ENCODE measurements at places on chromosomes 3 and 15.
A peak's percentile ranks its signal among the peaks of the same experiment; 100 is the strongest.

DNA sequence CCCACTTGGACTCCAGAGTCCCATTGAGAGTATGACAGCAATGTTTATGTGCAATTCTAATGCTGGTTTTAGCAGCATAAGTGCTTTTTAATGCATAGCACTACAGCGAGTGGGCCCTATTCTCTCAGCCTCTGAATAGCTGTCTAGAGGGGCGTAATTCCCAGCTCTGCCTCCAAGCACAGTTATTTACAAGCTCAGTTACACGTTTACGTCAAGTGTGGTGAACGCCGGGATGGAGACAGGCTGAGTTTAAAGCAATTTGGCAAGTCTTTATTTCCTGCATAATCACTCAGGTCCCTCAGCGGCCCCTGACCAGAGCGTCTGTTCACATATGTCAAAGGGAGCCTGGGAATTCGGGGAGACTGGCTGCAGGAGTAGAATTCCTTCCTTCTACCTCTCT, 43.9 kb downstream of the SOX14 start:
- DNase-seq: no peak

DNA sequence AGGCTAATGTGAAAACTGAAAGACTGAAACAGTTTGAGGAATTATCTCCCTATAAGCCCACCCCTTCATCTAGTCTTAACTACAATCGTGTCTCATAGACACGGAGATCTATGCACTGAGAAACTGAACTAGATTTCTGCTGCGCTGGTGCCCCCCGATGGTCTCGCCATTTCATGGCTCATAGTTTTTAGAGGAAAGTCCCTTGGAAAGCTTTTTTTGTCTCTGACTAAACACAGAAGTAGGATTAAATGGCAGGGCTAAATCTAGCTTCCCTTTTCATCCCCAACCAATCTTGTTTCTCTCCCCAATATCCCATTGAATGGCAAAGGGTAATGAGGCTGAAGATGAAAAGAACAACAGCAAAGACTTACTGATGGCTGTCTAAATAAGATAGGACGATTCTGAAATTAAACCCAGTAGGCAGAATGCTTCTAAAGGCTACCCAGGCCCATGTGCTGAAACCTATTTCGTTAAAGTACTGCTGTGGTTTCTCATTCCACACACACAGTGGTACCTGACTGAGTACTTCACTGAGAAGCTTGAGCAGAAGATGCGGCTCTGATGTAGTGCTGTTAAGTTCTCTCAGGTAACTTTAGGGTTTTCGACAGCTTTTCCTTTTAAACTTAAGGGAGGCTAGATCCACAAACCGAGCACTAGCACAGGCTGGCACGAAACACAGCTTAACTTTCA, 142.7 kb downstream of the GADL1 start:
- peak; percentile 47 for DNase-seq

DNA sequence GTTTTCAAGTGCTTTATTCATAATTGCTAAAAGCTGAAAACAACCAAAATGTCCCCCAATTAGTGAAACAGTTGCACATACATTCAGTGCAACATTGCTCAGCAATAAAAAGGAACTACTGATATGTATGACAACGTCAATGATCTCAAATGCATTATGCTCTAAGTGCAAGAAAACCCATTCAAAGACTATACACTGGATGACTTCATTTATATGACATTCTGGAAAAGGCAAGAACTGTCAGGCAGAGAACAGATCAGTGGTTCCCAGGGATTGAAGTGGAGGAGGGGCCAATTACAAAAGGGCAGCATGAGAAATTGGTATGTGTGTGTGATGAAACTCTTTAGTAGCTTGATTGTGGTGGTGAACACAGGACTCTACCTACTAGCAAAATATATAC, 585.6 kb downstream of the TBL1XR1 start:
- DNase-seq: no peak

GRCh38 chr3:25292036-25292435, 136.0 kb upstream of the RARB start:
- no peak for DNase-seq

DNA sequence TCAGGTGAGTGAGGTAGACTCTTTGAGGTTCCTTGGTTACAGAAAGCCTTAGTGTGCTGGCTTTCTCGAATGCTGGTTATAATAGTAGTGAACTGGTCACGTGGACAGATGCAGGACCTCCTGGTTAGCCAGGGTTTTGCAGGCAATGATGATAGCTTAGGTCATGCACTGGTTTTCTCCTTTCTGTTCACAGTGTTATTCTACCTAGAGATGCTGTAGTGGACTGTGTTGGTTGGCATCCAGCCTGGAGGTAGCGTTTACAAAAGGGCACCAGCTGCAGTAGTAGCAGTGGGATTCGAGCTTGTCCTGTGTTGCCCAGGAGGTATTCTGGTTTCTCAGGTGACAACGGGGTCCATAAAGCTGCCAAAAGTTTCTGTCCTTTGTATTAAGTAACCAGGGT, 27.0 kb downstream of the PCCB start:
- no peak for DNase-seq

DNA sequence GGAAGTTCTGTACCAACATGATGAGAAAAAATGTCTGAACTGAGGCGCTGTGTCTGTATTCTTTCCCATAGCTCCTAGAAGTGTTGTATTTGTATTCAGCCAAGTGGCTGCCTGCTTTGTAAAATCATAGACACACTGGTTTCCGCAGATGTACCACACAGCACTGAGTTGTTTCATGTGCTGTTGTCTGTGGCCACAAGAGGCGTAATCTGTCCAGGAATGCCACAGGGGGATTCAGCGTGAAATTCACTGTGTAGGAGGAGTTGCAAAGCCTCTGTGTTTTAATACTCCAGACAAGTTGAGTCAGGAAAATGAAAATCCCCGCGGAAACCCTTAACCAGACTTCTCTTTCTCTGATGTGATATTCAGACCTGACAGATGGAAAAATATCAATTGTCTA, 462.2 kb downstream of the NSUN3 start:
- DNase-seq: no peak

GRCh38 chr3:169811631-169812331, 889 bp upstream of the LRRIQ4 start:
- peak; percentile 6 for DNase-seq

DNA sequence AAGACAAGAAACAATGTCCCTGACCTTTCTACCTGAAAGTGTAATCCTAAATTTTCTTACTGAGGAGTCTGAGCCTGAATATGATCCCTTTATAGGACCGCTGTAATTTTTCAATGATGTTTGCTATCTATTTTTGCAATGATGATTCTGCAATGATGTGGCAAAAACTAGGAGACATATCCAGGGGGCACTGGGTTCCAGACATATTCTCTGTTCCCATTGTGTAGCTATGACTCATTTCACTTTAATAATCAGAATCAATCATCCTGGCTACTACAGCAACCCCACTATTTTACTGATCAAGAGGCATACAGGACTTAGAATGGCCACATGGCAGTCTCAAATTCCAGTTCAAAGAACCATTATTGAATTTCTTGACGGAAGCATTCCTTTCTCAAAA, 85.9 kb downstream of the AQR start:
- no peak for DNase-seq

- DNase-seq: no peak
Observed at GRCh38 chr3:53821631-53822121, 24.5 kb downstream of the CHDH start.

DNA sequence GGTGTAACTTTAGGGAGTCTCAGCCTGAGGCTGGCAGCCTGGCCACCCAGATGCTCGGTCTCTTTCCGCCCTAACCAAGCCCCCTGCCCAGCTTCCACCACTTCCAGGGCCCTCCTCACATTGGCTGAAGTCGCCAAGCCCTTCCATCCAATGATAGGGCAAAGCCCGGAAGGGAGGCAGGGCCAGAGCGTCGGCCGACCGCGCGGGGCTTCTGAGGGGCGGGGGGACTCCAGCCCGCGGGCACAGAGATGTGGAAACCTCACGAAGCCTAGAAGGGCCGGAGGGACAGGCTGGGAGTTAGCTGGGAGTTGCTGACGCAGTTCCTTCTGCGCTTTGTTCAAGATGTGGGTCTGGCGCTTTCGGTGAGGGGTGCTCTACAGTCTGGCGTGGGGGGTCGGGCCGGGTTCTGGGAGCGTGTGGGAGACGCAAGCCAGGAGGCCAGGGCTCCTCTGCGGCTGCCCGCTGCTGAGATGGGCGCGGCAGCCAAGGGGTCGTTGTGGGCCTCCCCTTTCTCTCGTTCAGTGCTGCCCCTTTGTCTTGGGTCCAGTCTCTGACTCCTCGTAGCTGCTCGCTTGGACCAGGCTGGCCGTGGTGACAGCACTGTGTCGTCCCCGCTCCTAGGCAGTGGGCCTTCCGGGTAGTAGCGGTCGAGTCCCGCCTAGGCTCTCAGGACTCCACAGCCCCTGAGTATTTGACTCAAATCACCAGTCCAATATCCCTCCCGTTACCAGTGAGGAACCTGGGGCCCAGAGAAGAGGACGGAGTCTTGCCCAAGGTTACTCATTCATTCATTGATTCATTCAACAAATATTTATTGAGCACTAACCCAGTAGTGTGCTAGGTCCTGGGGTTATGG, at the start of gene ZNF660:
TSS of gene ZNF660 (plus strand) at position 319 of the 856 bp plus-strand sequence. CDS start 9,230 bp downstream, outside the sequence.
- no peak for DNase-seq

DNA sequence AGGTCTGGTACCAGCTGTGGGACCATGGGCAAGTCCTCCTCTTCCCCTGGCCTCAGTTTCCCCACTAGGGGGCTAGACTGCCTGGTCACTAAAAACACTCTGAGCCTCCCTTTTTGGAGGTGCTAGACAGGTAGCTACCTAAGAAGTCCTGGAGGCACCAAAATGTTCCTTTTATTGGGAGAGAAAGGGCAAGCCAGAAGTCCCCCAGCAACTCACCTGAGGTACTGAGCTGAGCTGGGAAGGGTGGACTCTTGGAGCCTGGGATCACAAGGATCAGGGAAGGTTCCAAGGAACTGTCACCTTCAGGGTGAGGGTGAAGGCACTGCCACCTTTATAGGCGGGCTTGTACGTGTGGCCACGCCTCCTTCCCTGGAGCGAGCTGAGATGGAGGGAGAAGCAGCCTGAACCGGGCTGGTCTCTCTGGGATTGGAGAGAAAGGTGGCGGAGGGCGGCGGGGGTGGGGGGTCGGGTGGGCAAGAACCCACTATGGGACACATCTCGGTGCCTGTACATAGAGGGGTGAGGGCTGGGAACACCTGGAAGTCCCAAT, at the start of gene CYP1A1:
TSS of gene CYP1A1 (minus strand) at position 304 of the 550 bp plus-strand sequence. CDS start 2,431 bp downstream, outside the sequence.
- peak; percentile 60 for DNase-seq

GRCh38 chr3:43217633-43218032, 68.7 kb upstream of the SNRK start:
- DNase-seq: no peak

DNA sequence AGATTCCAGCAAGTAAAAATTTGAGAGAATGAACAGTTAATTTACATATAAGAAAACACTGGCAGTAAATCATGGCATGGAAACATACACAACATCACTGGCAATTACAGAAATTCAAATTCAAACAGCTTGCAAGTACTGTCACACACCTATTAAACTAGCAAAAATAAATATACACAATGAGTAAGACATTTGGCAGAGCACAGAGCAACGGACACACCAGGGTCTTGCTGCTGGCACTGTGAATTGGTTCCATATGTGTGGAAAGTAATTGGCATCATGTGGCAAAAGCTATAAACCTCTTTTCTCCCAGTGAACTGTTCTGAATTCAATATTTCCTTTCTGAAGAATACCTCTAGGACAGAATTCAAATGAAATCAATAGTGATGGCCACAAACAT, 78.3 kb downstream of the LRRK1 start:
- DNase-seq: no peak

DNA sequence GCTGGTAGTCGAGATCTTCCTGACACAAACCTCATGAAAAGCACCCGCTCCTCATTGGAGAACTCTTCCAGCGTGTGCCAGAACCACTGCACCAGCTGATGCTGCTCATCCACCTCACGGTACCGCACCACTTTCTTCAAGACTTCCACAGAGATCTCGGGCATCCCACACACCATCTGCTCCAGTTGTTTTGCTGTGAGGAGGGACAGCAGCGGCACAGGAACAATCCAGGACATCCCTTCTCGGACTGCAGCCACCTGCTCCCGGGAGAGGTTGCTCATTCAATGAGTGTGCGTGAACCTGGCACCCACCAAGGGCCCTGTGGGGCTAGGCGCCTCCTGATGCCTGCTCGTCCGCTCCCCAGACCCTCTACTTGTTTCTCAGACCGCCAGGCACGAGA, 15.1 kb downstream of the FBXL22 start:
- no peak for DNase-seq

DNA sequence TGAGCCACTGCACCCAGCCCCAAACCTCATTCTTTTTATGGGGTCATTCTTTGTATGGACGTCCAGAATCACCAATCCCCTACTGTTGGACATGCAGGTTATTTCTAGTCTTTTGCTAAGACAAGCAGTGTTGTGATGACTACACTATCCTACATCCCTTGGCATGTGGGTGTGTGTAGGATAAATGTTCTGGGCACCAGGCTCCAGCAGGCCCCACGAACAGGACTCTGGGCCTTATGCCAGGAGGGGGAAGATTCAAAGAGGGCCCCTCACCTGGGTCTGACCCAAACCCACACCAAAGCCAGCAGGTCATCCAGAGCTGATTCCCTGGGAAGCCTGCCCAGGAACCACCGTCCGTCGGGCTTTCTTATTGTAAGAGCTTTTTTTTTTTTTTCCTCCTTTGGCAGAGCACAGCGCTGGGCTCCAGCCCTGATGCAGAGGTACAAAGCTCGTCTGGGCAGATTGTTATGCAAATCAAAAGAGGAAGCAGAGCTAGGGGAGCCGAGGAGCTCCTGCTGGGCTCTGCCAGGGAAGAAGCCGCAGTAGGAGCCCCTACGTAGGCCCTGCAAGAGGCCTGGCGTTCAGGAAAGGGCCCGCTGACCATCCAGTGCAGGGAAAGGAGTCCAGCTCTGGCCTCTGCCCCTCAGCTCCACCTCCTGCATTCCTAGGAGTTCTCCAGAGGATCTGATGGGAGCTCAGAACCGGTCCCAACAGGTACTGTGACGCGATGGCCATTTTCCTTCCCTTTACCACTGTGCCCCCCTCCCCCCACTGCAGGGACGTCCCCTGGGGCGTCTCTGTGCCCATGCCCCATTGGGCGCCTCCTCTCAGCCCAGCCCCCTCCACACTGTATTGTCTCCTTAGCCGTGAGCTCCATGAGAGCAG, 29.0 kb upstream of the FURIN start:
- no peak for DNase-seq

GRCh38 chr15:29913528-29914135, 91.4 kb upstream of the TJP1 start:
- DNase-seq: no peak

- no peak for DNase-seq
Observed at GRCh38 chr15:58505581-58505980, 73.8 kb downstream of the LIPC start.

DNA sequence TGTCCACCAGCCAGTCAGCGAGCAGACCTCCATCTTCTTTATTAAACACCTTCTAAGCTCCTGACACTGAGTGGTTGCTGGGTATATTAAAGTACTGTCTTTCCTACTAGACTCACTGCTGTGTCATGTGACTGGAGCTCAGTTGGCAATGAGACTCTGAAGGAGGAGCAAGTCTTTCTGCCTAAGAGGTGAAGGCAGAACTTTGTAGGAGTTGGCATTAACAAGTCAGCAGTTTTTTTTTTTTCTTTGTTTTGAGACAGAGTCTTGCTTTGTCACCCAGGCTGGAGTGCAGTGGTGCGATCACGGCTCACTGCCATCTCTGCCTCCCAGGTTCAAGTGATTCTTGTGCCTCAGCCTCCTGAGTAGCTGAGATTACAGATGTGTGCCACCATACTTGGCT, 62.2 kb downstream of the ABHD5 start:
- DNase-seq: no peak

Data from activated naive CD4-positive, alpha-beta T cell treated with Interleukin-2 at 50 U/mL for 16 hours (primary cell).